M059J (cell line): ENCODE measurements at places on chromosomes 6 and 20. TPM values are rescaled to one million over a fixed set of nuclear protein-coding genes. Genes with fewer than 3 reads are reported as not detected.

- DNase-seq = no peak
These were observed 792 bp downstream of the SLC23A2 start for GRCh38 chr20:5000263-5001173.

DNA sequence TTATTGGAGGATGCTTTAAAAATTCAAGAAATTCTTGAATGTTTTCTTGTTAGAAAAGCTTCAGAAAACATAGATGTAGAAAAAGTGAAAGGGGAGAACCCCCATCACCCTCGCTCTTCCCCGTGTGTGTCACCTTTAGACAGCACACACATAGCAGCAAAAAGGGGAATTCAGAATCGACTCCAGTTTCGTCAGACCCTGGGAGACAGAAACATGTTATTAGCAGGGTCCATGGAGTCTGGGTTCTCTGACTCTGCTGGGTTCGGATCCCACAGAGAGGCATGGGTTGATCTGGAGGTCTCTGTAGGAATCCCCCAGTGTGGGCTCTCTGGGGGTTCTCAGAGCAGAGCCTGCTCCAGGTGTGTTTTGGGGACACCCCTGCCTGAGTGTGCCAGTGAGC is 43.7 kb downstream of the ARHGAP40 start:
- DNase-seq = no peak

Gene PNPLA1
- total RNA-seq = 0.05 and 0.27 TPM in 2 replicates

DNA sequence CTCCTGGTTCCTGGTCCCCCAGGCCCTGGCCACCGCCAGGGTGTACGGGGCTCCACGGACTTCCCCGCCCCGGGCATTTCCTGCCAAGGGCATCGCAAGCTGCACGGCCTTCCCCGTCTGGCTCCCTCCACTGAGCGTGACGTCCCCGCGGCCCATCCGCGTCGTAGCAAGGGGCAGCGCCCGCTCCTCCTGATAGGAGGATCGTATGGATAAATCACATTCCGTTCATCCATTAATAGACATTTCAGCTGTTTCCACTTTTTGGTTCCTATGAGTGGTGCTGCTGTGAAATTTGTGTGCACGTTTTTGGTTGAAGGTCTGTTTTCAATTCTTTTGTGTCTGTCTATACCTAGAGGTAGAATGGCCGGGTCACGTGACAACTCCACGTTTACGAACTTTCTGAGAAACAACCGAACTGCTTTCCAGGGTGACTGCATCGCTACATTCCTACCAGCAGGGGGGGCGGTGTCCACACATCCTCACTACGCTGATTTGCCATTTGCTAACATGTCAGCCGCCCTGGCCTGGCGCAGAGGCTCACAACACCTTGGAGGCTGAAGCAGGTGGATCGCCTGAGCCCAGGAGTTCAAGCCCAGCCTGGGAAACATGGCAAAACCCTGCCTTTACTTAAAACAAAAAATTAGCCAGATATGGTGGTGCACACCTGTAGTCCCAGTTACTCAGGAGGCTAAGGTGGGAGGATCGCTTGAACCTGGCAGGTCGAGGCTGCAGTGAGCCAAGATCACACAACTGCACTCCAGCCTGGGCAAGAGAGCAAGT is 37.7 kb downstream of the KCNQ2 start:
- peak; percentile 61 for DNase-seq

DNA sequence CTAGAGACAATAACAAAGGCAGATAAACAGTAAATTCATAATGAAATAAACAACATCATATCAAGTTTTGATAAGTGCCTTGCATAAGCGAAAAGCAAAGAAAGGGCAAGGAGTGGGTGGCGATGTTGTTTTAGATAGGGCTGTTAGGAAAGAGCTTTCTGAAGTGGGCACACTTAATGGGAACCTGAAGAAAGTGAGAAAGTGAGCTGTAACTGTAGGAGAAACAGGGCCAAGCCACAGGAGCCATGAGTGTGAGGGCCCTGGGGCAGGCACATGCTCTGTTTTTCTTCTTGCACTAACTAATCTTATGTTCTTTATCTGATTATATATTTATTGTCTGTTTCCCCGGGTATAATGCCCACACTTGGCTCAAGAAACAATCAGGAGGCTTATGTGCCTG is 193.4 kb upstream of the SUPT3H start:
- DNase-seq = no peak

GRCh38 chr6:133834472-133835170 is 54.3 kb upstream of the TCF21 start:
- no peak for DNase-seq

Gene ABHD16B
- total RNA-seq = not detected in 2 replicates

GRCh38 chr6:42831237-42831636 is 48.2 kb upstream of the RPL7L1 start:
- DNase-seq = peak; percentile 56

Gene CLPSL2
- not detected in 2 replicates for total RNA-seq

GRCh38 chr20:46991880-46992639 is 97.4 kb downstream of the EYA2 start:
- no peak for DNase-seq

DNA sequence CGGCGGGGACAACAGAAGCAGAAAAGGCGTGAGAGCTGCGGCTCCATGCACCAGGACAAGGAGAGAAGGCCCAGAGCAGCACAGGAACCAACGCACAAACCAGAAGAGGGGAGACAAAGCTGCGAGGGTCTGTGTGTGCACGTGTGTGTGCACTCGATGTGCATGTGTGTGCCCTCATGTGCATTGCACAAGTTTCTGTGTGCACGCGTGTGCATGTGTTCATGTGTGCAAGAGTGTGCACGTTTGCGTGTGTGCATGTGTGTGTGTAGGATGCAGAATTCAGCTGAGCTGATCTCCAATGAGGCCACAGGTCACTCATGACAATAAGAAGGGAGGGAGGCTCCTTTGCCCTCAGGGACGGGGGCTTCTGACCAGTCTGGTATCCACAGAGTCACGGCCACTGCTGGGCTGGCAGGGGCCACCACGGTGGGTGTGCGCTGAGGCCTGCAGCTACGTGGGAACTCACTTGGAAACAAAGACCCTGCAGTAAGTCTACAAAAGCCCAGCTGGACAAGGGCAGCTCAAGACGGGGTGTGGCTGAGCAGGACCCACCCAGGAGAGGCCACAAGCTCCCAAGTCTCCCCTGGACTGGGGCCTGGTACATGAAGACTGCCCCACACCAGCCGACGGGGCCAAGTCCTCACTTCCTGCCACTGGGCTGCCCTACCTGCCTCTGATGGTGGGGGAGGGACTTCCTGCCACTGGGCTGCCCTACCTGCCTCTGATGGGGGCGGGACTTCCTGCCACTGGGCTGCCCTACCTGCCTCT is 48.1 kb upstream of the CHRNA4 start:
- no peak for DNase-seq

Gene ZNF165
- total RNA-seq = 0.89 and 1.6 TPM in 2 replicates

- no peak for DNase-seq
These were observed 91.1 kb upstream of the PTPN1 start for GRCh38 chr20:50418890-50419642.

Gene IMPG1
- total RNA-seq = not detected in 2 replicates

Gene WFDC6
- not detected in 2 replicates for total RNA-seq

GRCh38 chr6:16769986-16770376 is 8.7 kb upstream of the ATXN1 start:
- DNase-seq = peak; percentile 97

GRCh38 chr6:56620229-56620868 is 22.3 kb downstream of the DST start:
- DNase-seq = no peak

GRCh38 chr6:113402544-113402943 is 454.6 kb upstream of the MARCKS start:
- DNase-seq = no peak

Gene OXT
- not detected in 2 replicates for total RNA-seq

Gene SDC4
- 177 and 189 TPM in 2 replicates for total RNA-seq

Gene SASH1
- total RNA-seq = 4.9 and 11.5 TPM in 2 replicates

Gene HLA-DPA1
- 1.3 and 2.0 TPM in 2 replicates for total RNA-seq

Gene CBLN4
- total RNA-seq = not detected in 2 replicates

Gene FAM209B
- total RNA-seq = not detected in 2 replicates

Gene EYS
- total RNA-seq = 0.17 and 0.99 TPM in 2 replicates

DNA sequence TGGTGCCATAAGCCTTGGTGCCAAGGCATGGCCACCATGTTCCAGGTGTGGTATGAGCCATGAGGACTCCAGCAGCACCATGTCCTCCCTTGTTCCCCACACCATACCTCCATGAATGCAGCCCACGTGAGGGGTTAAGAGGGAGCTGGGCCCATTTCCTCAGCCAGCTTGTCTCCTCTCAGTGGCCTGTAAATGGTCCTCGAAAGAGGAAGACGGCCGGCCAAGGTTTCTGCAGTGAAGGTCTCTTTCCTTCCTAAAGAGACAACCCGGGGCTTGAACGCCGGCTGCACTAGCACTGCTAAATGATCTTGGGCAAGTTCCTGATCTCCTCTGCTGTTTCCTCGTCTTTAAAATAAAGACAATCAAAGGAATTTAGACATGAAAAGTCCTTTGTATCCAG is 154.0 kb downstream of the BMP7 start:
- no peak for DNase-seq

Gene RIMS1
- 0.34 and 0.76 TPM in 2 replicates for total RNA-seq

DNA sequence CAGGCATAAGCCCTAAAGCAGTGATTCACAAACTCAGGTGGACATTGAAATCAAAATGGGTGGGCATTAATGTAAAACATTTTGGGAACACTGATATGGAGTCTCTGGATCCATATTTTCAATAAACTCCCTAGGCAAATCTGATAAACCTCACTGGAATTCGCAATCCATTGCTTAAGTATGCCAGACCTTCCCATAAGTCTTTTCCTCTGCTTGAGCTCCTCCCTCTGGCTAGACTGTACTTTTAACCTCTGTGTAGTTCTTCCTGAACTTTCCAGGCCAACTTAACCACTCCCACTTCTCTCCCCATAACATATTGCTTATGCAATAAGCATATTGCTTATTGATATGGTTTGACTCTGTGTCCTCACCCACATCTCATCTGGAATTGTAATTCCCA is 629.7 kb upstream of the IMPG1 start:
- DNase-seq = no peak

Gene PPP1R16B
- total RNA-seq = not detected in 2 replicates

GRCh38 chr20:51216850-51217249 is 193.9 kb upstream of the KCNG1 start:
- no peak for DNase-seq

Gene CCM2L
- total RNA-seq = not detected in 2 replicates

DNA sequence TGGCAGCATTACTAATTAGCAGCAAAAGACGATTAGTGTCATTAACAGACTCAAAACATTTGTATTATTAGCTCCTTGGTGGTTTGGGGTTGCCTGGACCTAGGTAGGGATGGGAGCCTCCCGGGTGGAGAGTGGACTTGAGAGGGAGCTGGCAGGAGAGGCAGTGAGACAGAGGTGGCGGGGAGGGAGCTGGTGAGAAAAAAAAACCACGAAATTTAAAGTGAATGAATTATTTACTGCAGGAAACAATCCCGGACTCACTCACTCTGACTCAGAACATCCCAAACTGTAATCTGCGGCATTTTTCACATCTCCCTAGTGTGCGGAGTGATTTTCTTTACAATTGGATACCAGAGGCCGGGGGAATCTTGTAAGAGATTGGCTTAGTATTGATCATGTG is 14.3 kb upstream of the CDH22 start:
- DNase-seq = no peak

Gene RPL10A
- 778 and 785 TPM in 2 replicates for total RNA-seq

DNA sequence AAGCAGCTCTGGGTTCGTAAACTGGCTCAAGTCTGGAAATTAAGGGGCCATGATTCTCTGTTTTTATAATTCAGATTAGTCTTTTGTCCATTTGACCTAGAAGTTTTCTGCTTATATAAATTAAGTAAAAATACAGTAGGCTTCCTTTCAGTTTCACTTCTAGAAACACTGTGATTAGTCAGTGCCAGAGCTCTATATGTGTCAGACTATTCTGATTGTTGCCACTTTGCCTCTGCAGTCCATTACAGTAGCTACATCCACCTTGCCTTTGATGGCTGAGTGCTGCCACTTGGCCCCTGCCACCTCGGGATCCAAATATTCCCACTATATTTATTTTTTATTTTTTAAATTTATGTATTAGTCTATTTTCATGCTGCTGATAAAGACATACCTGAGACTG is 7.9 kb downstream of the ZC2HC1B start:
- peak; percentile 35 for DNase-seq

- DNase-seq = peak; percentile 61
These were observed 33.2 kb upstream of the HBS1L start for GRCh38 chr6:135087803-135088202.

Gene DNAH8
- not detected in 2 replicates for total RNA-seq

- peak; percentile 72 for DNase-seq
These were observed 67.4 kb downstream of the ALDH8A1 start for GRCh38 chr6:134882426-134883038.

- no peak for DNase-seq
These were observed 107.0 kb downstream of the STXBP5 start for GRCh38 chr6:147311218-147311617.

DNA sequence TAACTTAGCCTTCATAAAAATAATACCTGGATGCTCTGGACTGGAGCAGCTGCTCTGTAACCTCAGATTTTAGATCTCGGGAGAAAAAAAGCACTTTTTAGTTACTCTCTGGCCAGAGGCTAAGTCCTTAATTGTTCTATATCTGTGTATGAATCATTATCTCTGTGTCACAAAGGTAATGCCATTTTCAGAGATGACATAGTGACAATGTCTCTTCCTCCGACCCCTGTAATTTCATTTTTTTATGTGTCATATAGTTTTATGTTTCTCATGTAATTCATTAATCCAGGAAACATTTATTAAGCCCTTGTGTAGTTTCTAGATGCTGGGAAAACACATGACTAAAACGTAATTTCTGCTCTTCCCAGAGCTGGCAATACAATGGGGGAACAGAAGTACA is 55.6 kb downstream of the SENP6 start:
- DNase-seq = no peak

Gene VGLL2
- not detected in 2 replicates for total RNA-seq

Gene PPIL6
- 2.1 and 9.6 TPM in 2 replicates for total RNA-seq

GRCh38 chr6:106290954-106291353 is 34.6 kb downstream of the ATG5 start:
- DNase-seq = no peak
